Activated CD8-positive, alpha-beta memory T cell treated with anti-CD3 and anti-CD28 coated beads for 24 hours (primary cell): ENCODE measurements at places on chromosomes 6 and 20.

DNA sequence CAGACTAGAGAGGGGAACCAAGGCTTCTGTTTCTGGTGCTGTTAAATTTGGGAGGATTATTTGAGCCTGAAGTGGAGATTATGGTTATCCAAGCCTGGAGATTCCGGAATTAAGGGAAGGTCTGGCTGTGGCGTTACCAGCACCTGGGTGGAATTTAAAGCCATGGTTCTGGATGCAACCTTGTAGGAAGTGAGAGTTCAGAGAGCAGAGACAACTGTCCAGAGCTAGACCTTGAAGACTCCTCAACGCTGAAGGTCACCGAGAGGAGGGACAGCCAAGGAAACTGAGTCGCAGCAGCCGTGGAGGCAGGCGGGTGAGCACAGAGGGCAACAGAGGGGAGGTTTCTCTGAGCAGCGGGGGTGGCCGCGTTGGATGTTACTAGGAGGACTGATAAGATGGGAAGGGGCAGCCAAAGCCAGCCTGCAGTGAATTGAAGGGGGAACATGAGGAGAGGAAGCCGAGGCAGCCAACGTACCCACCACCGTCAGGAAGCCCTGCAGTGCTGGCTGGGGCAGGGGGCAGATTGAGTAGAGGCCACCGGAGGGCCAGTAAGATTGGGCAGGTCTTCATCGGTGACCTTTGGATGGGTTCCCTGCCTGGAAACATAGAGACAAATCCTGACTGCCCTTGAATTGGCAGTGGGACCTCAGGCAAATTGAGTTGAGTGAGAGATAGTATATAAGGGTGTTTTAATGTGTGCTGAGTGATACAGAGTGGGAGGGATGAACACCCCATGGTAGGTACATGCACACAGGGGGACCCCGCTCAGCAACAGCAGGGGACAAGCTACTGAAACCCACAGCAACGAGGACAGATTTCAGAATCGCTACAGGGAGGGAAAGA, 90.3 kb downstream of the SNX5 start:
- DNase-seq: no peak

- DNase-seq: peak; percentile 70
Measured at GRCh38 chr6:118705544-118706491, 54.4 kb upstream of the CEP85L start.

DNA sequence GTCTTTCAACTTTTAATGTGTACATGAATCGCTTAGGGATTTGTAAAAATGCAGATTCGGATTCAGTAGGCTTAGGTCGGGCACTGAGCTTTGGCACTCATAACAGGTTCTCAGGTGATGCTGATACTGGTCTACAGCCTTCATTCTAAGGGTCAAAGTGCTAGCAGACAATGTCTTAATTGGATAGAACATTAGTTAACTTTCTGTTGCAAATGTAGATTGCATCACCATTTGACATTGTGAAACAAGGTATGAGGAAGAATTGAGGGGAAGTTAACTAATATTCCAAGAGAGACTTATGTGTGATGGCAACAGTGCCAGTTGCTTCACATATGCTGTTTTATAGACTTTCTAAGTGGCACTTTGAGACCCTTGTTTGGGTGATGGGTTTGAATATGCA, 86.9 kb downstream of the MLIP start:
- no peak for DNase-seq

DNA sequence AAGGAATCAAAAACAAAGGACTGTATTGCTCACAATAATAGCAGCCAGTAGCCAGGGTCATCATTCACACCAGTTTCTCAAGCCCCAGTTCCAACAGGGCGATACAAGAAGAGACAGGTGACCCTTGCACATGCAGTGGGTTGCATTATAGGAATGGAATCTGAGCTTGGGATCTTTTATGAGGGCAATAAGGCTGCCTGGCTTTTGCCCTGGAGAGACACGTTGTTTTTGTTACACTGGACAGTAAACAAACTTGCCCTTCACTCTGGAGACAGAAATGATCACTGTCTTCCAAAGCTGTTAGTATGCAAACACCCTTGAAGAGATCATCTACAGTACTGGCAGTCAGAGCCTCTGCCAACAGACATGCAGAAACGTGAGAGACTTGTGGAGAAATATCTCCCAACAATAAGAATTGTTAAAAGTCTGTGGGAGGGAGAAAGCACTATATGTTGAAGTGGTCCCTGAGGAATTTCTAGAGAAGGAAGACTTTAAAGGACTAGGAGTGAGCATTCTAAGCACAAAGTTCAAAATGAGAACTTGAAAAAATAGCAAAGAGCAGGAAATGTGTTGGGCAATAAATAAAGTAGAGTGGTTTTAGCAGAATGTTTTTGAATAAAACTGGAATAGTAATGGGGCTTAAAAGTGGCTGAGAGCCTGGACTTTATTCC, 6.2 kb upstream of the COL12A1 start:
- DNase-seq: no peak

GRCh38 chr6:23879816-23880215, 246.2 kb upstream of the NRSN1 start:
- no peak for DNase-seq

GRCh38 chr6:163721922-163722692, 307.6 kb downstream of the QKI start:
- no peak for DNase-seq

GRCh38 chr6:144134176-144134575, 16.1 kb upstream of the STX11 start:
- DNase-seq: no peak

- no peak for DNase-seq
Measured at GRCh38 chr20:43442282-43442880, 15.3 kb upstream of the SRSF6 start.

GRCh38 chr20:23369072-23369823, 7.3 kb downstream of the GZF1 start:
- no peak for DNase-seq

DNA sequence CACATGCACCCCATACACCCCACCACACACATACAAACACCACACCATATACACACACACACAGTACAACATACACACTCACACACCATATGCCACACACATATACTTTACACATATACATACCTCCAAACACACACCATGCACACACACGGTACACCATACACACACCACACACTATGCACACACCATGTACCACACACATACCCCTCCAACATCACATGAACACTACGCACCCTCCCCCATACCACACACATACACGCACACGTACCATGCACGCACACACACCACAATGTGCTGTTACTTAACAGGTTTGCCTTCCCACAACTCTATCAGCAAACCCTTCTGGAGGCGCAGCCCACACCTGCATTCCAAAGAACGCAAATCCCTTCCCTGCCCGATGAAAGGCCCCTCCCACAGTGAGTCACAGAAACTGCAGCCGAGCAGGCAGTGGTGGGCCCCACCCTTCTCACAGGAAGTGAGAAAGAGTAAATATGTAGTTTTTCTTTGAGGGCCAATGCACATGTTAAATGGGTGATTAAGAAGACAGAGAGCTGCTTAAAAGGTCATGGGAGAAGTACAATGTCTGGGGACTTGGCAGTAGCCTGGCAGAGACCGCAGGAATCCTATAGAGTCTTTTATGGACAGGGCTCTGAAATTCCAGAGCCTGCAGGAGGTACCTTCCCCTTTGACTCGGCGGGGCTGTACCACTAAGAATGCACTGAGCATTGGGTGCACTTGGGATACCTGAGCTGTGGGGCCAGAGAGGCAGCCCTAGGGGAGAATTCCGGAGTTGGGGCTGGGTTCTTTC, 34.1 kb upstream of the EZR start:
- DNase-seq: peak; percentile 88

DNA sequence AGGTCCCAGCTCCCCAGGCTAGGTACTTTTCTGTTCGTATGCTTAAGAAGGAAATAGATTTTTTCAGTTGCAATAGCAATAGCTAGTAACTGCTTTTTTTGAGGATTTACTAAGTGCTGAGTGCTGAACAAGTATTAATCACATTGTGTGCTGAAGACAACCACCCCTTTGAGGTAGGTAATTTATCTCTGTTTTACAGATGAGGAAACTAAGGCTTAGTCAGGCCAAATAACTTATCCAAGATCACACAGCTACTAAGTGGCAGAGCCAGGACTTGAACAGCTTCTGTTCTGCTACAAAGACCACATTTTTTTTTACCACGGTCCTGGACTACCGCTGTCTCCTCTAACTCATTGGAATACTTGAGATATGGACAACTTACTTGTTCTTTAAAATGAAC, 39.8 kb downstream of the LRRN4 start:
- DNase-seq: no peak

DNA sequence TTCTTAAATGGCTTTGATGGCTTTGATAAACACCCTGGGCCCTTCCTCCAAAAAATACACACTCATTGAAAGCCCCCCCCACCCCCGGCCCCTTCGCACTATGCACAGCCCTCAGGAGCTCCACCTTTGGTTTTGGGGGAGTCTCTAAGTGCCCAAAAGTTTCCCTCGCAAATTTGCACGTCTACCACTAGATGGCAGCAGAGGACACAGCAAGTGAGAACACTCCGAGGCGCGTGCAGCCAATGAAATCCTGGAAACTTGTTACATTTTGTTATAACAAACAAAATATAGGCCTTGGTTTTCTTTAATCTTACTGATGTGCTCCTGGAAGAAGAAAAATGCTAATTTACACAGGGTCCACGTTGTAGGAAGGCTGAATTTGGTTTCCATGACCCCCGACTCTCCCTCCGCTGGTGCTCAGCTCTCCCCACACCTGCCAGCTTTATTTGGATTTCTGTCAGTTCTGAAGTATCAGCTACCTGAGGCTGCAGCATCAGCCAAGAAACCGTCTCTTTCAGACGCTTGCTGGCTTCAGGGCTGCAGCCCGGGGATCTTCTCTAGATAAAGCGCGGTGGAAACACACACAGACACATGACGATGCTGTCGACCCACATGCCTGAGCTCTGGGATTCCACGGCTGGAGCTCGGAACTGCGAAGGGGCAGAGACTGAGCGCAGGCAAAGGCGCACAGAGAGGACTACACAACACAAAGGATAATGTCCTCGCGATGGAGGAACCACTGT, 148.3 kb upstream of the RPS6KA2 start:
- peak; percentile 69 for DNase-seq

DNA sequence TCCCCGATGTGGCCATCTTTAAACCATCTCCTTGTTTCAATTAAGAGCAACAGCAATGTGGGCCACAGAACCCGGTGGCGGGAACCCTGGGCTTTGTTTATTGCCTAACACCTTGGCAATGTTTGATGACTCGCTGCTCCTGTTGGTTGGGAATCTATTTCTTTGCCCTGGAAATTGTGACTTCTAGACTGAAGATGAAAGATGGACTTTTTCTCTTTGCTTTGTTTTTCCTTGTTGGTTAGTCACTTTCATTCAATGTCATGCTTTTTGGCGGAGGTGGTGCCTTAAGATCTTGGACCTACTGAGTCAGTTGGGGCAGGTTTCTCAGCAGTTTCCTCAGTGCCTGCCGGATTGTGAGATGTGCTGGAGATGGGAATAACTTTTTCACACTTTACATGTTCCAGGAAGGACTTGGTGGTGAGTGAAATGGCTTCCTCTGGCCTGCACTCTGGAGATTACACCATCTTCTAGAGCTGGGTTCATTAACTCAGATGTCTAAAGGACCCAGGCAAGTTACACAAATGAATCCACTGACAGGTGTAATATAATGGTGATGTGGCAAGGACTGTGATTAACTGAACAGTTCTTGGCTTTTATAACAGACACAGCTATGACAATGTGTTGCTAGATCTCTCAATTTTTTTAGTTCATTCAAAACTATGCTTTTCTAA, 56.3 kb downstream of the TSHZ2 start:
- no peak for DNase-seq

- DNase-seq: peak; percentile 86
Measured at GRCh38 chr20:62642666-62643520, 590 bp downstream of the SLCO4A1 start.

- DNase-seq: no peak
Measured at GRCh38 chr6:56570413-56571359, 72.0 kb downstream of the DST start.

GRCh38 chr6:153698001-153698400, 341.0 kb upstream of the OPRM1 start:
- no peak for DNase-seq

DNA sequence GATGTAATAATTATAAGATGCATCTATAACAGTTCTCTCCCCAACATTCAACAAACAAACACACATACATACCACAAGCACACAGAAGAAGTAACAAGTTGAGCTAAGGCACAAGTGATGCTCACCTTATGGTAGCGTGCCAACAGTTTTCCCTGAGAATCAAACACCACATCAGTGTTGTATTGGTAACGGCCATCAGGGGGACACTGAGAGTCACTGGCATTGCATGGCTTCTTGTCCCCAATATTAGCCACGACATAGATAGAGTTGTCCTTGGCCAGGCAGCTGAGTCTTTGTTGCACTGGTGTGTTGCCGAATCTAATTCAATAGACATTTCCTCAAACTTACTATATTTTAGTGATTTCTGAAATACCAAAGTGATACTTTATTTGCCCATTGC, 14.8 kb upstream of the VNN1 start:
- DNase-seq: no peak

GRCh38 chr6:142926494-142927270, 18.3 kb downstream of the HIVEP2 start:
- peak; percentile 83 for DNase-seq

- DNase-seq: peak; percentile 90
Measured at GRCh38 chr6:14144678-14145113, 27.1 kb downstream of the CD83 start.

GRCh38 chr6:108200631-108201030, 34.8 kb downstream of the NR2E1 start:
- DNase-seq: no peak

GRCh38 chr6:154605882-154606370, 95.4 kb upstream of the CNKSR3 start:
- DNase-seq: no peak

DNA sequence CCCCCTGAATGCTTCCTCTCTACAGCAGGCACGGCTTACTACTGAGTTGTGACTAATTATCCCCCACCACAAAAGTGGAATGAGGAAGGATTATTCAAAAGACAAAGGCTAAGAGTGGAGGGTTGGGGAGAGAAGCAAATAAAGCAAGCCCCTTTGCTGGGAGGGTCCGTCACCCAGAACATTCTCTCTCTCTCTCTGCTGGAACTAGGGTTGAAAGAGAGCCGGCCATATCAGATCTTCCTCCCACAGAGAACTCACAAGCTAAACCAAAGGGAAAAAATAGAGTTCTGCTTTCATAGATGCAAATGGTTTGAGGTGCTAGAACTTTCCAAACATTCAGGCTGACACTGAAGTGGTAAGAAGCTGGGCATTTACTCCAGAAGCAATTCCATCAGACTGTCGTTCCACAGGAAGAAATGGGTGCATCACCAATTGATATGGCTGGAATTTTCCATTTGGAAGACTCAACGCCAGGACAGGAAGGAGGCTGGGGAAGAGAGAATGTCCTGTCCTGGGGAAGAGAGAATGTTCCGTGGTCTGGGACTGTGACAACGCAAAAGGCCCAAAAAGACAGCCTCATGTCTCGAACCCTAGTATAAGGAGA, 7.9 kb downstream of the ZMYND8 start:
- DNase-seq: no peak
